ENCODE measurements at places on chromosomes 4 and X.

DNA sequence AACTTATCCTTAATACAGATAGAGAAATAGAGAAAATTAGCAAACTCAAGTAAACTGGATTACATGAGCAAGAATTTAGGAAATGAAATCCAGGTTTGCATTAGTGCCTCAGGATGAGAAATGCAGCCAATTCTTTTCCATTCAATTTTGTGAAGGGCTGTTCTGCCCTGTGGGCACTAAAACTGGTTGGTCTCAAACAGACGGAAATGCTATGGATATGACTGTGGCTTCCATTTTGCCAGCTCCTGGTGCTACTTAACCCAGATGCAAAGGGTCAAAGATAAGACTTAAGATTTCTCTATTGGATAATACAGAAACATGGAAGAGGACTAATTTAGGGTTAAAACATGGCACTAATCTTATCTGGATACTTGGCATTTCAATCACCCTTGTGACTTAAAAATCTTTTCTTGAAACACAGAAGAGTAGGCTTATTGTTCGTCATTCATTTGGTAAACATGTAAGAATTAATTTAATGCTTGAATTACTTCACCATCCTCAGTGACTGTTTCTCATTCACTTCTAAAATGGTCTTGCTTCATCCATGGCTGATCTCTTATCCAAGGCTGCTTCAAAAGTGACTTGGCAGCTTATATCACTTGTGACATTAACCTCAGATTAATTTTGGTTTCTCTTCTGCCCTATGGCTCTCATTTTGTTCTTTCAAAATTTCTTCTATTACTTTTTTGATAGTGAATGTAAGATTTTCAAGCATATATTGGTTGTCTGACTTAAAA is 1008.7 kb downstream of the GLUD2 start:
- no peak for DNase-seq

DNA sequence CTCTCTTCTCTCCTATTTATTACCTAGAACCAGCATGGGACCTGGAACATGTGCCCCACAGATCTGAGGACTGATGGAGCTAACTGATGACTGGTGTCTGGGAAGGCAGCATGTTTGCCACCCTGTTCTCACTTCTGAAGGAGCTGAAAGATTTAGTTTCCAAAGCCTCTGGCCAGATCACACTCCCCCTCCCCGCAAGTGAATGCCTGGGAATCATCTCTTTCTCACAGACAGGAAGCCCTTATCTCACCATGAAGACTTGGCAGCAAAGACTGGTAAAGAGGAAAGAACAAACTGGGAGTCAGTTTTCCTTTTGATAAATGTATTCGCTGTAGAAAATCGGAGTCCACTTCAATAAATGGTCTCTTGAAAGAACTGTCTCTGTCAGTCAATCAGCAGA is 21.0 kb upstream of the PCYT1B start:
- DNase-seq: no peak

DNA sequence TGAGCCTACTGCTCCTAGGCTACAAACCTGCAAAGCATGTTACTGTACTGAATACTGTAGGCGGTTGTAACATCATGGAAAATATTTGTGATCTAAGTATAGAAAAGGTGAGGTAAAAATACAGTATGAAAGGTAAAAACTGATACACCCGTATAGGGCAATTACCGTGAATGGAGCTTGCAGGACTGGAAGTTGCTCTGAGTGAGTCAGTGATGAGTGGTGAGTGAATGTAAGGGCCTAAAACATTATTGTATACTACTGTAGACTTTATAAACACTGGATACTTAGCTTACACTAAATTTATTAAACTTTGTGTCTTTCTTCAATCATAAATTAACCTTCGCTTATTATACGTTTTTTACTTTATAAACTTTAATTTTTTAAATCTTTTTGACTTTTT is 3.7 kb downstream of the KIF4A start:
- no peak for DNase-seq

GRCh38 chr4:176729489-176729888 is 63.2 kb downstream of the VEGFC start:
- no peak for DNase-seq

- DNase-seq: no peak
Measured at GRCh38 chrX:22081475-22082092, 49.5 kb downstream of the PHEX start.

DNA sequence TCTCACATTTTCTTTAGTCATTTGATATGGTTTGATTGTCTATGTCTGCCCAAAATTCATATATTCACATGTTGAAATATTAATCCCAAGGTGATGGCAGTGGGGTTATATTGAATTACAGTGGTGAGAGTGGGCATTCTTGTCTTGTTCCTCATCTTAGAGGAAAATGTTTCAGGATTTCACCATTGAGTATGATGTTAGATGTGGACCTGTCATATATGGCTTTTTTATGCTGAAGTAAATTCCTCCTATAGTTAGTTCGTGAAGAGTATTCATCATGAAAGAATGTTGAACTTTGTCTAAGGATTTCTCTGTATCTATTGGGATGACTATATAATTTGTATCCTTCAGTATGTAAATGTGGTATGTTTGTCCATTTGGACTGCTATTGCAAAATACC is 512.3 kb upstream of the EPHA5 start:
- no peak for DNase-seq

DNA sequence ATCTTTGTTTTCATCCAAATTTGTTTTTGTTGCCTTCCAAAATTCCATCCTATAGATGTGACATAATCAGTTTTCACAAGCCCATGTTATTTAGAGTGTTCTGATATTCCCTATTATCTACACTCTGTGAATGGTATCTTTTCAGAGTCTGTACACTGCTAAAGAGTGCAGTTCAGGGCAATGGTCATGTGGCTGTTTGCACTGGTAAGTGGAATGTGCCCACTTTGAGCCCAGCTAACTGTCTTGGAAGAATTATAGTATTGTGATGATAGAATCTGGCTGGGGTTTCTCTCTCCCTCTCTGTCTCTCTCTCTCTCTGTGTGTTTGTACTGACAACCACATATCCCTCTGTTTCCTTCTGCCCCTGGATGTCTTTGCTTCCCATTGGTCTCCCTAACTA is 37.4 kb upstream of the BEX4 start:
- DNase-seq: no peak

DNA sequence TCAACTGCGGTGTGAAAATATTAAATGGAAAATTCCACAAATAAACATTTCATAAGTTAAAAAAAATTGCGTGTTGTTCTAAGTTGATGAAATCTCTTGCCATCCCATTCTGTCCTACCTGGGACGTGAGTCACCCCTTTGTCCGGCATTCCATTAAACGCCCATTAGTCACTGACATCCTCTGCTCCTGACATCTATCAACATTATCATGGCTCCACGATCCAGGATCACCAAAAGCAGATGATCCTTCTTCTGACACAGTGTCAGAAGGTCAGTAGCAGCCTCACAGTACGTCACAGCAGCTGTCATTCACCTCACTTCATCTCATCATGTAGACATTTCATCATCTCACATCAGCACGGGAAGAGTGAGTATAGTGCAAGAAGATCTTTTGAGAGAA is 125.7 kb downstream of the ZNF827 start:
- DNase-seq: no peak

- no peak for DNase-seq
Measured at GRCh38 chrX:148914783-148915182, 414.4 kb downstream of the AFF2 start.

GRCh38 chr4:67282749-67283148 is 262.6 kb downstream of the CENPC start:
- DNase-seq: no peak

DNA sequence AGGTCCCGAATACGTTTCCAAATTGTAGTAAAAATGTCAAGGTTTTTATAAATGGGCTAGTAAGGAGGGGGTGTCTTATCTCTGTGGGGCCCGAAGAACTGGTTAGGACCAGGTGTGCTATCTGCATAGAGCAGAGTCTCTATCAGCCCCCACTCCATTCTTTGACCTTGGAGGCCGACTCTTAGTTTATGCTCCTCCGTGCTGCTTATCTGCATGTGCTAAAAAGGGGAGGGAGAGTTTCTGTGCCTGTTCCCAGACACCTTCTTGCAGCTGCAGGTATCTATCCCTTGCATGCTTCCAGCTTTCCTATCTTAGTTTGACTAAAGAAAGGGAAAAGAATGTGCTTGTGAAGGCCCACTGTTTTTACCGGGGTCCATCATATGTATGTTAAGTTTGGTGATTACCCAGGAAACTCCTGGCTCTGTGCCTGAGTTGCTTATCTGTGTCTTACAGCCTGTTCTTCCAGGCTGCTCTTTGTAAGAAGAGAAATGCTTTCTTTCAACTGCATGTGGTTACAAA is 28.6 kb upstream of the NAF1 start:
- no peak for DNase-seq

Data from NCI-H345 (cell line).